ENCODE measurements at places on chromosomes 13 and 19. TPM values are rescaled to one million over a fixed set of nuclear protein-coding genes. Genes with fewer than 3 reads are reported as not detected.

- H3K4me1 ChIP-seq, result peaks cover 17% of the 10 kb centered on the region
- no peaks in the 10 kb centered on the region for H3K27me3 ChIP-seq
- H3K27ac ChIP-seq, result no peak overlapping the region
- no peaks in the 10 kb centered on the region for H3K36me3 ChIP-seq
- no peak for DNase-seq
These were observed 80.2 kb downstream of the ZAR1L start for GRCh38 chr13:32234914-32235313.

DNA sequence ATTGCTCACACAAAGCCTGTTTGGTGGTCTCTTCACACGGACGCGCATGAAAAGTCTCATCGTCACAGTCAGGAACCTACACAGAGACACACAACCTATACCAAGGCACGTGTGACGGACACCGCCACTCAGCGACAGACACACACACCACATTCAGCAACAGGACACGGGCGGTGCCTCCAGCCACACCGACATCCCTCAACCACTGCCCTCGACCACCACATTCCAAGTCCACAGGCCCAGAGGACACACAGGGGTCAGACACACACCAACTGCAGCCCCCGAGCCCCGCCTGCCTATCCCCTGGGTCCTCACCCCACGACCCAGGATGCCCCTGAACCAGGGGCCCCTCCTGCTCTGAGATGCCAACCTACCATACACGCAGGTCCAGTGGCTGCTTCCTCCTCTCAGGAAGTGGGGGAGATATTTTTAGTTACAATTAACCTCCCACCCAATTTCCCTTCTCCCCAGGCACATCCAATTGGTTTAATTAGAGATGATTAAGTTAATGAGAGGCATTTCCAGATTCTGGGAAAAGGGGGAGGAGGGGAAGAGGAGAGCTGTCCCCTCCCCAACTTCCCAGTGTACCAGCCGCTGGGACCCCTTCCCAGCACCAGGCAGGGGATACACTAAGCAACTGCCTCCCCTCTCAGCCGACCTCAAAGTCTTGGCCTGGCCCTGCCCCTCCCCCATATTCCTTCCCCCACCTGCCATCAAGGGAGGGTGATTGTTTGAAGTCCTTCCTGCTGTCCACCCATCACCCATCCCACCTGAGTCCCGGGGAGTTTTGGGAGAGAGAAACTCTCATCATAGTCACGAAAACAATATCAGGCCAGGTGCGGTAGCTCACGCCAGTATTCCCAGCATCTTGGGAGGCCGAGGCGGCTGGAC lies 20.4 kb downstream of the MEIS3 start:
- no peak overlapping the region for H3K27ac ChIP-seq
- DNase-seq, result no peak
- no peaks in the 10 kb centered on the region for H3K4me1 ChIP-seq
- H3K27me3 ChIP-seq, result peaks cover 3% of the 10 kb centered on the region
- no peak overlapping the region for H3K4me3 ChIP-seq

- H3K27me3 ChIP-seq, result no peaks in the 10 kb centered on the region
- DNase-seq, result no peak
These were observed 244.8 kb upstream of the KLHL1 start for GRCh38 chr13:70353096-70353495.

GRCh38 chr19:7904074-7905020 lies 670 bp downstream of the MAP2K7 start:
- no peaks in the 10 kb centered on the region for H3K36me3 ChIP-seq
- no peak for DNase-seq
- H3K27me3 ChIP-seq, result no peaks in the 10 kb centered on the region
- peak overlapping the region; percentile 87 for H3K4me3 ChIP-seq

DNA sequence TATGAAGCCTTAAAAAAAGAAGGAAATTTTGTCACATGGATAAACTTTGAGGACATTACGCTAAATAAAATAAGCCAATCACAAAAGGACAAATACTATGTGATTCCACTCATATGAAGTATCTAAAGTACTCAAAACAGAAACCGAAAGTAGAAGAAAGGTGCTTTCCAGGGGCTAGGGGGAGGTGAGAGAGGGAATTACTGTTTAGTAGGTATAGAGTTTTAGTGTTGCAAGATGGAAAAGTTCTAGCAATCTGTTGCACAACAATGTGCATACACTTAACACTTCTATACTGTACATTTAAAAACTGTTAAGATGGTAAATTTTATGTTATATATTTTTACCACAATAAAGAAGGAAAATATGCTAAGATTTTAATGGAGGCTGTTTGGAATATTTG lies 83.0 kb downstream of the POLR1D start:
- H3K27ac ChIP-seq, result no peak overlapping the region
- H3K36me3 ChIP-seq, result no peaks in the 10 kb centered on the region
- no peak overlapping the region for H3K4me3 ChIP-seq

GRCh38 chr19:37738371-37738770 lies 18.8 kb upstream of the ZNF607 start:
- H3K36me3 ChIP-seq, result peaks cover 60% of the 10 kb centered on the region
- no peak for DNase-seq
- H3K27me3 ChIP-seq, result no peaks in the 10 kb centered on the region
- no peak overlapping the region for H3K27ac ChIP-seq
- no peak overlapping the region for H3K4me3 ChIP-seq

DNA sequence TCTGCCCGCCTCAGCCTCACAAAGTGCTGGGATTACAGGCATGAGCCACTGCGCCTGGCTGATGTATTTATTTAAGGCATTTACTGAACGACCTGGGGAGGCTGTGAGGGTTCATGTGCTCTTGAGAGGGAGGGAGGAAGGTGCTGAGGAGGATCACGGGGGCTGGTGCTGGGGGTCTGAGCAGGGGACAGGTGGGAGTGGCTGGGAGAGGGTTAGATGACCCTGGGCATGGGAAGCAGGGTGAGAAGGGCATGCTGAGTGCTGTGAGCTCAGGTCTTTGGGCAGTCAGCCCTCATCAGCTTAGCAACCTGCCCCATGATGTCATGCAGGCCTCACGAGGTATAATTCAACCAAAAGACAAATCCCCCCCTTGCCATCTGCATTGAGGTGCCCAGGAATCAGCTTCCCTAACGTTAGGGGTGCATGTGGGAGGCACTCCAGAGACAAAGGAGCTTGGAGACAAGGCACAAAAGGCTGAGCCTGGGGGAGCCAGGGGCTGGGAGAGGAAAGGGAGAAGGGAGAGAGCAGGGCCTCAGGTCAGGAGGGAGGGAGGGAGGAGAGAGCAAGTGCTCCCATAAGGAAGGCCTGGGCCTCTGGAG lies 36.4 kb downstream of the SUGP2 start:
- no peak overlapping the region for H3K27ac ChIP-seq
- peaks cover 97% of the 10 kb centered on the region for H3K36me3 ChIP-seq
- H3K27me3 ChIP-seq, result no peaks in the 10 kb centered on the region
- no peak overlapping the region for H3K4me3 ChIP-seq
- no peaks in the 10 kb centered on the region for H3K4me1 ChIP-seq
- DNase-seq, result no peak

GRCh38 chr13:111597618-111598017 lies 277.2 kb downstream of the TEX29 start:
- H3K27ac ChIP-seq, result no peak overlapping the region
- H3K36me3 ChIP-seq, result no peaks in the 10 kb centered on the region
- no peak overlapping the region for H3K4me3 ChIP-seq
- DNase-seq, result no peak
- peaks cover 36% of the 10 kb centered on the region for H3K27me3 ChIP-seq

GRCh38 chr19:2154587-2155075 lies 3.3 kb upstream of the AP3D1 start:
- H3K4me1 ChIP-seq, result peaks cover 14% of the 10 kb centered on the region
- no peak for DNase-seq
- no peaks in the 10 kb centered on the region for H3K27me3 ChIP-seq
- H3K36me3 ChIP-seq, result no peaks in the 10 kb centered on the region
- no peak overlapping the region for H3K4me3 ChIP-seq

DNA sequence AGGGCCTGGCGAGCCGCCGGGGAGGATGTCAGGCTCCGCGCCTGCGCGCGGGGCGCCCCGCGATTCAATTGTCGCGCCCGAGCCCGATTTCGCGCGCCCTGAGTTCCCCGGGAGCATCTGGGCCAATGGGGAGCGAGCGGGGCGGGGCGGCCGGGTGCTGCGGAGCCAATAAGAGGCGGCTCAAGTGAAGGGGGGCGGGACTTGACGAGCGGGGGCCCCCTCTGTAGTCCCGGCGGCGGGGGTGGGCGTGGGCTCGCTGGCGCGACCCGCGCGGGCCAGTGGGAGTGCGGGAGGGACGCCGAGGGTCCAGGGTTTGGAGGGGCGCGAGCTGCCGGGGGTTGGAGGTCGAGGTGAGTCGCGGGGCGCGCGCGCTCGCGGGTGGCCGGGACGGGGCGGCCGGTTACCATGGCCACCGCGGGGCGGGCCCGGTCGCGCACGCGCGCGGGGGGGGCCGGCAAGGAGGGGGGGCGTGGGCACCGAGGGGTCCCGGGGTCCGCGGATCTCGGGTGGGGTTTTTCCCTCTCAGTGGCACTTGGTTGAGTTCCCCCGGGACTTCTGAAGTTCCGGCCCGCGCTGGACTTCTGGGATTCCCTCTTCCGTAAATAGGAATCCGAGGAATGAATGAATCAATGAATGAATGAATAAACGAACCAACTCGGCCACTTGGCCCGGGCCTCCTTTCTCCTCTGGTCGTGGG lies 744 bp downstream of the UHRF1 start:
- H3K27ac ChIP-seq, result no peak overlapping the region
- peak; percentile 91 for DNase-seq
- peaks cover 11% of the 10 kb centered on the region for H3K27me3 ChIP-seq
- H3K4me1 ChIP-seq, result peaks cover 27% of the 10 kb centered on the region
- H3K36me3 ChIP-seq, result no peaks in the 10 kb centered on the region

- DNase-seq, result peak; percentile 63
- H3K27ac ChIP-seq, result peak overlapping the region; percentile 96
- H3K36me3 ChIP-seq, result peaks cover 5% of the 10 kb centered on the region
- no peaks in the 10 kb centered on the region for H3K27me3 ChIP-seq
- H3K4me3 ChIP-seq, result peak overlapping the region; percentile 89
- H3K4me1 ChIP-seq, result peaks cover 65% of the 10 kb centered on the region
These were observed 885 bp downstream of the TGFB1 start for GRCh38 chr19:41352609-41353465.

DNA sequence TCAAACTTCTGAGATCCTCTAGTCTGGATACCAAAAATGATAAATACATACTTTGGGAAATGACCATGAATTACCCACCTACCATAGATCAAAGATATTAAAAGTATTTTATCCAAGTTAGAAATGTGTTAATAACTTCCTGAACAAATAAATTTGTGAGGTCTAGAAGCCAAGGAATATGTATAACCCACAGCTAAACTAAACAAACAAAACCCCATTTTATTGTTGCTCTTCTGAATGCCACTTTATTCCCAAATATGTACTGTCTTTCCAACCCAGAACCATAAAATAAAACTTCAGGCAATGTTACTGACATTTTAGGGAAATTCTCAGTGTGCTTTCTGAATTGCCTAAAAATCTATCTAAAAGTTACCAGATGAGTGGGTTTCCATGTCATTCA lies 35.1 kb downstream of the UBL3 start:
- no peaks in the 10 kb centered on the region for H3K36me3 ChIP-seq
- H3K4me1 ChIP-seq, result peaks cover 45% of the 10 kb centered on the region
- no peaks in the 10 kb centered on the region for H3K27me3 ChIP-seq
- DNase-seq, result no peak
- H3K27ac ChIP-seq, result no peak overlapping the region

LIM2 gene
- not detected for total RNA-seq

DNA sequence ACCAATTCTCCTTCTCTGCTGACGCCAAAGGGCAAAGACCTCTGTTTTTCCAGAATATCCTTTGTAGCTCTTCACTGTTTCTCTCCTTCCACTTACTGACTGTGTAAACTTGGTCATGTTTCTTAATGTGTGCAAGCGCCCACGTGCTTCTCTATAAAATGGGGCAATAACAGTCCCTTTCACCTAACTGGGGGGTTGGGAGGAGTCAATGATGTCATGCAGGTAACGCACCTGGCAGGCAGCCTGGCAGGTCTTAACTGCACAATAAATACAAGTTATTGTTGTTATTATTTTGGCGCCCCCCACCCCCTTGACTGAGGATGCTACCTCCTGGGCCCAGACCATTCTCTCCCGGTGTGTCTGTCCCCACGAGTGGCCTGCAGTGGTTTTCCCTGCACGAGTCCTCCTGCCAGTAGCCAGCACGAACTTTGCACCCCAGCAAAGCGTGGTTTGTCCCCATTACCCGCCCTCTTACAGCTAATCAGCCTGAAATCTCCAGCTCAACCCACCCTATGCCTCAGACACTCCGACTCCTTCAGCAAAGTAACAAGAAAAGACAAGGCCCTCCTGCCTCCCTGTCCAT lies 5.3 kb downstream of the SBSN start:
- no peak overlapping the region for H3K27ac ChIP-seq
- no peaks in the 10 kb centered on the region for H3K36me3 ChIP-seq
- no peak for DNase-seq
- no peak overlapping the region for H3K4me3 ChIP-seq
- H3K4me1 ChIP-seq, result no peaks in the 10 kb centered on the region

- peaks cover 12% of the 10 kb centered on the region for H3K4me1 ChIP-seq
- H3K27me3 ChIP-seq, result no peaks in the 10 kb centered on the region
- peak overlapping the region; percentile 92 for H3K27ac ChIP-seq
These were observed 6.1 kb upstream of the ADGRE5 start for GRCh38 chr19:14375055-14375581.

DNA sequence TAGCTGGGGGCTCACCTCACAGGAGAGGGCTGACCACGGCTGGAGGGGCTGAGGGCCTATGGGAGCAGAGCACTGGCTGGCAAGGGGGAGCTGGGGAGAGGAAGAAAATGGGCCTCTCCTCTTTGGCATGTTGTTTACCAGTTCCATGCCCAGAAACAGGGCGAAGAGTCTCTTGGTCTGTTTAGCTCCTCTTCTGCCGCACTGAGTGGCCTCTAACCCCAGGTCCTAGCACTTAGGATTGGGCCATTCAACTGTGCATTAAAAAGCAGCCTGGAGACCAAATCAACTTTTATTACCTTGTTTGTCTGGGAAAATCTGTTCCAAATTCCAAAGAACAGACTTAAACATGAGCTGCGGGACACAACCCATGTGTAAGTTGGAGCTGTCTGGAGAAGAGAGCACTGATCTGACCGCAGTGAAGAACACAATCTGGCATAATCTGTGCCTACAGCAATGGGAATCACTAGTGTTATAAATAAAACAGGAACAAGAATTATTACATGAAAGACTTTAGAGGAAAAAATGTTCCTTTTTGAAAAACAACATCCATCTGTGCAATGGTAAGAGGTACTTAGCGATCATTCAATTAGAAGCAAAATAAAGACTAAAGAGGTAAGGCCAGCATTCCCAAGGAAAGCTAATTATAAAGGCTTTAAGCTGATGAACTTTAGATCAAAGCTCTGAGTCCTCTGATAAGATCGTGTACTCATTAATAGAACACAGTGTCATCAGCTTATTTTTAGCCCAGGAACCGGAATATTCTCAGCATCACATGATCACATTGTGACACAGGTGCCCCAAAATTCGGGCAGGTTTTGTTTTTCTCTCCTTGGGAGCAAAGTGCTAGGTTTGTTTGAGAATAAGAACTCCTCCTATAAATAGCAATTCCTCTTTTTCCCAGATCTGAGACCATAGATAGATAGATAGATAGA lies 243.2 kb downstream of the COL4A1 start:
- no peak overlapping the region for H3K4me3 ChIP-seq
- H3K36me3 ChIP-seq, result no peaks in the 10 kb centered on the region
- H3K27me3 ChIP-seq, result no peaks in the 10 kb centered on the region
- no peak for DNase-seq
- no peaks in the 10 kb centered on the region for H3K4me1 ChIP-seq

GRCh38 chr13:111893607-111894443 lies 173.1 kb upstream of the SOX1 start:
- no peak overlapping the region for H3K27ac ChIP-seq
- H3K27me3 ChIP-seq, result peaks cover 64% of the 10 kb centered on the region
- no peak for DNase-seq
- H3K36me3 ChIP-seq, result no peaks in the 10 kb centered on the region
